ENCODE measurements at places on chromosomes 12 and 14.

DNA sequence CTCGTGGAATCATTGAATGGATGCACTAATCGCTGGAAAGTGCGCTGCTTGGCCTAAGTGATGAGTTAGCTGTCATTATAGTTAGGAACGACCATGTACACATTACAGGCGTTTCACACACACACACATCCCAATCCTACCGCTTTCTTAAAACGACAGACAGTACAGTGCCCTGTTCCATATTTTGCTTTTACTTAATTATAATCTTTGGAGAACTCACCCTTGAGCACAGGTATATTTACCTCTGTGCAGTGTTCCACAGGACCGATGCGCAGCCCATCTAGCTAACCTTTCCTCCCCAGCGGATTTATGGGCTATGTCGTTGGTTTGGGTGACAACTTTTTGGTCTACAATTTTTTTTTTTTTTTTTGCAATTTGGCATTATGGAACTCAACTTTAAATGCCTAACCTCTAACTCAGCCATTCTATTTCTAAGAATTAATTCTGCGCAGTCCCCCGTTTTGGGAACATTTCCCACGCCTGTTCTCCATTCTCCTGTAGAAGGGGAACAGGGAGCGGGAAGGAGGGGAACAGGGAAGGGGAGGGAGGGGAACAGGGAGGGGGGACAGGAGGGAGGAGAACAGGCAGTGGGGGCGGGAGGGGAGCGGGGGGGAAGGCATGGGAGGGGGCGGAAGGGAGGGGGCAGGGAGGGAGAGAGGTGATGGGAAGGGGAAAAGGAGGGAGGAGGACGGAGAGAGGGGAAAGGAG lies 663 bp upstream of the ULK1 start:
- DNase-seq, result no peak

DNA sequence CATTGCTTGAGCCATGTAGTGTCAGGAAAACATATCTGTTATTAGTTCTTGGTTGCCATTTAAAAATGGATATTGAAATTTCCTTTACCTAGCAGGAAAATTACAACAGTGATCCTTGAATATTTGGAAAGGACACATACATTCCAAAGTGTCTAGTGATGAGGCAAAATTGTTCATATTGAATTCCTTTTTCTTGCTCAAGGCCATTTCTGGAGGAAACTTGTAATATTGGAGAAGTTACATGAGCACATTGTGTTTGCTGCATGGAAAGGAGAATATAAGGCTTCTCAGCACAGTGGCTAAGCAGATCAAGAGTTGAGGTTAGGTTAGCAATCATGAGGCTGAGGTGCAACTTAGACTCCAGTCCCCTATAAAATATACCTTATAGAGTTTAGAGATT lies 121.9 kb downstream of the PDE3A start:
- no peak for DNase-seq

- no peak for DNase-seq
These were observed 7.4 kb downstream of the AAAS start for GRCh38 chr12:53313996-53314395.

DNA sequence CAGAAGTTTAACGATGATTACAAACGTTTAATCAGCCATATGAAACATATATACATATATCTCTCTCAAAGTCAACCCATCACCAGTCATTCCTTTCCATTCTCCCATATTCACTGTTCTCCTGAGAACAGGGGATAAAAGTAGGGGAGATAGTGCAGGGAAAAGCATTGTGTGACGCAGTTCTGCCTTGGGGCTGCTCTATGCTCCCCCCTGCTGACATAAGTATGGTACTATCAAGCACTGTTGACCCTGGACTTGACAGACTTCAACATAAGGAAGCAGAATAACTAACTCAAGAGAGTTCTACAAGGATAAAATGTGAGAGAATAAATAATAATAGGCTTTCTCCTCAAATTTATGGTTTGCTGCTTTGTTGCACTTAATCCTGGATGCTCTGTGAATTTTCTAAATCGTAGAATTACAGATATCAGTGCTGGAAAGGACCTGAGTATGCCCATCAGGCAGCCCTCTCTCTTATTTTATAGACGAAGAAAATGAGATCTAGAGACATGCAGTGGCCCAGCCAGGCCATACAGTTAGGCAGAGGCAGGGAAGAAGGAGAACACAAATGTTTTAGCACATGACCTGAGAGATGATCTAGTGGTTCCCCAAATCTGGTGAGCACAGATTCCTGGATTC lies 87.2 kb downstream of the SCN8A start:
- no peak for DNase-seq

- no peak for DNase-seq
These were observed 82.3 kb downstream of the RGS6 start for GRCh38 chr14:72014486-72014885.
